ENCODE measurements at places on chromosomes 2 and 18.
A peak's percentile ranks its signal among the peaks of the same experiment; 100 is the strongest.

- no peak for DNase-seq
Observed at GRCh38 chr2:9736021-9736420, 105.2 kb upstream of the YWHAQ start.

DNA sequence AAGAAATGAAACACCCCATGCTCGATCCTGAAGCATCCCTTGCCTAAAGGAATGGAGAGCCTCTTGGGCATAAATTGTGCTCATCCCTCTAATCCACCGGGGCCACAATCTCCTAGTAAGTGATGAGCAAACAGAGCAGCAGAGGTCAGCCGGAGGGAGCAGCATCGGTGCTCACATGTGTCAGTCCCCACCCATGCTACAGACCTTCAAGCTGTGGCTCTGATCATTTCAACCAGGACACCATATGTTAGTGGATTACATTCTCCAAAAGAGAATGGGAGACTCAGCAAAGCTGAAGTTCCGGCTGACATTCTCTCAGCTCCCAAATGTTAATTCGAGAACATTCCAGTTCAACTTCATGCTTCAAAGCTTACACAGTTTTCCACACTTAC is 75.6 kb downstream of the AAK1 start:
- no peak for DNase-seq

DNA sequence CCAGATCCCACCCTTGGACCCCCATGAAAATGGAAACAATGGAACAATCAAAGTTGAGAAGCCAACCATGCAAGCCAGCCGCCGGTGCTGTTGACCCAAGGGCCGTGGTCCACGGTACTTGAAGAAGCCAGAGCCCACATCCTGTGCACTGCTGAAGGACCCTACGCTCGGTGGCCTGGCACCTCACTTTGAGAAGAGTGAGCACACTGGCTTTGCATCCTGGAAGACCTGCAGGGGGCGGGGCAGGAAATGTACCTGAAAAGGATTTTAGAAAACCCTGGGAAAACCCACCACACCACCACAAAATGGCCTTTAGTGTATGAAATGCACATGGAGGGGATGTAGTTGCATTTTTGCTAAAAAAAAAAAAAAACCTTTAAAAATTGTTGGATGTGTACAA is 26.5 kb upstream of the TXNDC2 start:
- DNase-seq = no peak

GRCh38 chr2:140621583-140622362 is 1509.0 kb downstream of the LRP1B start:
- DNase-seq = no peak

- no peak for DNase-seq
Observed at GRCh38 chr2:119246884-119247843, 23.5 kb downstream of the STEAP3 start.

- DNase-seq = no peak
Observed at GRCh38 chr18:13289481-13290205, 71.1 kb downstream of the LDLRAD4 start.

GRCh38 chr2:227198866-227199265 is 34.4 kb downstream of the COL4A3 start:
- DNase-seq = no peak

DNA sequence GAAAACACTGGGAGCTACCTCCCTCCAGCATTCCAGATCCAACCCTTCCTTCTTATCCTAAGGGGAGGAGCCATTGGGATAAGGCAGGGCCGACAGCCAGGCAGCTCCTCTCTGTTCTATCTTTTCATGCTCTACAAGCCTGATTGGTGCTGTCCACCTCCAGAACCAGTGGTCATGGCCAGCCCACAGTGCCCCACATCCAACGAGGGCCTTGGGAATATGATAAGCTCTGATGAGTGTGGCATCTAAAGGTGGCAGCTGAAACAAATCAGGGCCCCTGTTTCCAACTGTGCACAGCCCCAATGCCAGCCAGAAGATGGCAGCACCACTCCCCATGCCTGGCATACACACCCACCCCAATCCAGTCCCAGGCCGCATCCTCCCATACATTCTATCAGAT is 329.3 kb downstream of the C1D start:
- DNase-seq = peak; percentile 5

DNA sequence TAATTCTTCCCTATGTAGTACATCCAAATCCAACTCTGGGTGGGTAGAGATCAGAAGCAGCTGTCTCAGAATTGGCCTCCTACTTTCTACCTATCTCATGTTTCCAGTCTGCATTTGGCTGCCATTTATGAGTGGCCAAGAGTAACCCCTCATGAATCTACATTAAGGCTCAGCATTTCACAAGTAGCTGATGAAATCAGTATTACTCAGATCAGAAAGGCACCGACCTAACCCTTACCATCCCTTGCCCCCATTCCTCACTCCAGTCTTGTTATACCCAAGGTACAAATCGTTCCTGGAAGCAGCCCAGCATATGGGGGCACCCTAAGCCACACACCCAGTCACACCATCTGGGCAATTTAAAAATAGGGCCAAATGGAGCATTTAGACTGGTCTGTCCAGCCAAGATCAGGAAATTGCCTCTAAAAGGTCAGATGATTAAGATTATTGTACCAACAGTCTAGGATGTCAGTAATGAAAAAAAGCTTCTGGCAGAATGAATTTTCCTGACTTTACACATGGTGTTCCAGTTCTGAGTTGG is 37.1 kb downstream of the CD28 start:
- DNase-seq = no peak

- DNase-seq = no peak
Observed at GRCh38 chr2:7338961-7339360, 421.7 kb downstream of the RNF144A start.

DNA sequence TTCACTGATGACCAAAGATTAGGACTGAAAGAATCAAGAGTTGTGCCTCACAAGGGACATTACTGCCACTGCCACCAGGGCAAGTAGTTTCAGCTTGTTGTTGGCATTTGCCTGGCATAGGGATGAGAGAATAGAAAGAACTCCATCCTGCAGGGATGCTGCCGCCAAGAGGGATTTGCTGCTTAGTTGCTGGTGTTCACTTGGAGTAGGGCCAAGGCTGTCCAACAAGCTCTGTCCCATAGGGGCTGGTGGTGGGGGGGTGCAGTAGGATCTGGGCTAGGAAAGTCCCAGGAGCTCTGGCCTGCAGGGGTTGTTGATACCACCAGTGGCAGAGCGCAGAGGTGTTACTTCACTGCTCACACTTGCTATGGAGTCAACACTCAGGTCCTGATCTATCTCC is 84.9 kb upstream of the MGAT4A start:
- no peak for DNase-seq

- DNase-seq = no peak
Observed at GRCh38 chr2:156405586-156405985, 30.6 kb upstream of the GPD2 start.
